AG09309 (cell line): ENCODE measurements at places on chromosomes 7 and 10.

GRCh38 chr10:77622889-77623291 is 14.7 kb downstream of the KCNMA1 start:
- no peak for DNase-seq

- no peak for DNase-seq
These were observed 24.9 kb upstream of the OR9A4 start for GRCh38 chr7:141891336-141891735.

- peak; percentile 31 for DNase-seq
These were observed 10.8 kb downstream of the MYL10 start for GRCh38 chr7:101618207-101618839.

DNA sequence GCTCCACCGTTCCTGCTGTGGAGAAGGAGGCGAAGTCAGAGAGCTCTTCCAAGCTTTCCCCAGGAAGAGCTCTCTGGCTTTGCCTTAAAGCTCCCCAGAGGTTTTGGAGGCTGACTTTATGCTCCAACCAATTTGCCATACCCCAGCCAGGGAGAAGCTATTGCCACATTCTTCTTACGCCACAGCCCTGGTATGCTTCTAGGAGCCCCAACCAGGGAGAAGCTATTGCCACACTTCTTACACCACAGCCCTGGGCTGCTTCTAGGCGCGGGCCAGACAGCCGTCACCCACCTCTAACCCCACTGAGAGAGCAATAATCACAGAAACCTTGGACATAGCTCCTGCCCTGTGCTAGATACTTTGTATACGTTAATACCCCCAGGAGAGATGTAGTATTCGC is 951 bp downstream of the ELOVL3 start:
- DNase-seq: peak; percentile 87

GRCh38 chr7:97174303-97174702 is 56.8 kb downstream of the SDHAF3 start:
- no peak for DNase-seq

GRCh38 chr7:112400141-112400540 is 50.1 kb upstream of the IFRD1 start:
- DNase-seq: no peak

DNA sequence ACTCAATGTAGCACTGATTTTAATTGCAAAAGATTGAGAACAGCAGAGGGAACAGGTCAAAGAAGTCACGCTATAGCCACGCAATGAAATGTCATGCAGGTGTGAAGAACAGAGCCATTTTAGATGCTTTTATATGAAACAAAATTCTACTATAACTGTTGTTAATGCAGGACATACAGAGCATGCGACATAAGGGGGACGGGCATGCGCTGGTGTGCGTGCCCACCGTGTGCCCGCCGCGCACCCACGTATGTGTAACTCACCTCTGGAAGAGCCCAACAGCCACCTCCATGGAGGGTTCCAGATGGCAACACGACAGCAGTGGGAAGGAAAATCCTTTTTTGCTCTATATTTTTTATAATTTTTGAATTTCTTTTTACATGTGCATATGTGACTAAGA is 410.0 kb upstream of the RNF32 start:
- no peak for DNase-seq

DNA sequence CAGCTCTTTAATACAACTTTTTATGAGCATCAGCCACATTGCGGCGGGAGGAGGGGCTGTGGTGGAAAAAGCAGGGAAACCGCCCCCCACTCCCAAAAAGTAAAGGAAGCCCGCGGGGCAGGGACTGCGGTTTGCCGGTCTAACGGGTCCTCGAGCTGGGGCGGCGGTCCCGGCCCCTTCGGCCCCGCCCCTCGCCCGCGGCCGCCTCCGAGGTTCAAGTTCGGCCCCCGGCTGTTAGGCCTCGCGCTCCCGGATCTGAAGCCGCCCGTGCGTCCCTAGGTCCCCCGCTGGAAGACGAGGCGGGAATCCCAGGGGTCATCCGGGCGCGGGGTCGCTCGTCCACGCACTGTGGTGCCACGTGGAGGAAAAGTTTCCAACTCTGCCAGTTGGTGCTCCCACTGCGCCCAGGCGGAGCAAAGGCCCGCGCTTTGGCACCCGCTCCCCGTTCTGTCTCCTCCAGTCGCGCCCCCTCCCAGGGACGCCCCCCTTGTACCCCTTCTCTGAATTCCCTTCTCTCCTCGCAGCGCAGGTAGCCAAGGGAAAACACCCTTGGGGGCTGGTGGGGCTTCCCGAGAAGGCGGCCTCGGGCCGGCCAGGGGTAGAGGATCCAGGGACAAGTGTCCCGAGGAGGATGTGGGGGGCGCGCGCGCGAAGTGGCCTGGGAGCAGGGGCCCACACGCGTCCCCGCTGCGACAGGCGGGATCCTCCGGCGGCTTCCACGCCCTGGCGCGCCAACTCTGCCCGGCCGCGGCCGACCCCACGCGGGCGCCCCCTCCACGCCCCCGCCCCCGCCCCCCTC is 798 bp upstream of the AUTS2 start:
- no peak for DNase-seq

GRCh38 chr7:151745706-151746105 is 131.2 kb downstream of the PRKAG2 start:
- no peak for DNase-seq

- no peak for DNase-seq
These were observed 519 bp upstream of the RPP38 start for GRCh38 chr10:15096661-15097010.

DNA sequence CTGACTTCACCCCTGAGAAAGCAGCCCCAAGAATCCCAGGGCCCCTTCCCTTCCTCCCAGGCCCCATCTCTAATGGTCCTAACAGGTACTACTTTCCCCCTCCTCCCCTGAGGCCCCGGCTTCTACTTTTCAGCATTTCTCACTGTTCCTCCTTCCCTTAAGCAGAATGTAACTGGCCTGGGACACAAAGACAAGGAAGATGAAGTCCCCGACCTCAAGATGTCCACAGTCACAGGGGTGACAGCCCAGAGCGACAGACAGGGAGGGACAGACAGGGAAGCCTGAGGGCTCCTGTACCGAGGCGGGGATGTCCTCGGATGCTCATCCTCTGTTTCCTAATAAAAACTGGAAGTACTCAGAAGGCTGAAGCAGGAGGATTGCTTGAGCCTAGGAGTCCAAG is 11.6 kb downstream of the AOC1 start:
- DNase-seq: no peak

DNA sequence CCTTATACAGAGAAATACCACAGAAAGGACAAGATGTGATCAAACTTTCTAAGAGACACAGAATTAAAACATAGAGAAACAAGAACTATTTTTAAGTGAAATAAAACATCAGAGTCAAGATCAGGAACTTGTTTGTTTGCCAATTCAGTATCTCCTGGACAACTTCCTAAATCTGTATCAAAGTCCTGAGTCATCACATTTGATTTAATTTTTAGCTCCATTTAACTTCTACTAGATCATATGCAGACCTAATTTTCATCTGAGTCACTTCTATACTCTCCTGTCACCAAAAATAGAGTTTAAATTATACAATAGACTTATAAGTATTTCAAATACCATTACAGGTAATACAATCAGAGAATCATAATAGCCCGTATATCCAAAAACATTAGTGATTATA is 268.1 kb downstream of the PRKG1 start:
- no peak for DNase-seq

GRCh38 chr7:113610572-113610971 is 308.2 kb downstream of the PPP1R3A start:
- DNase-seq: no peak

DNA sequence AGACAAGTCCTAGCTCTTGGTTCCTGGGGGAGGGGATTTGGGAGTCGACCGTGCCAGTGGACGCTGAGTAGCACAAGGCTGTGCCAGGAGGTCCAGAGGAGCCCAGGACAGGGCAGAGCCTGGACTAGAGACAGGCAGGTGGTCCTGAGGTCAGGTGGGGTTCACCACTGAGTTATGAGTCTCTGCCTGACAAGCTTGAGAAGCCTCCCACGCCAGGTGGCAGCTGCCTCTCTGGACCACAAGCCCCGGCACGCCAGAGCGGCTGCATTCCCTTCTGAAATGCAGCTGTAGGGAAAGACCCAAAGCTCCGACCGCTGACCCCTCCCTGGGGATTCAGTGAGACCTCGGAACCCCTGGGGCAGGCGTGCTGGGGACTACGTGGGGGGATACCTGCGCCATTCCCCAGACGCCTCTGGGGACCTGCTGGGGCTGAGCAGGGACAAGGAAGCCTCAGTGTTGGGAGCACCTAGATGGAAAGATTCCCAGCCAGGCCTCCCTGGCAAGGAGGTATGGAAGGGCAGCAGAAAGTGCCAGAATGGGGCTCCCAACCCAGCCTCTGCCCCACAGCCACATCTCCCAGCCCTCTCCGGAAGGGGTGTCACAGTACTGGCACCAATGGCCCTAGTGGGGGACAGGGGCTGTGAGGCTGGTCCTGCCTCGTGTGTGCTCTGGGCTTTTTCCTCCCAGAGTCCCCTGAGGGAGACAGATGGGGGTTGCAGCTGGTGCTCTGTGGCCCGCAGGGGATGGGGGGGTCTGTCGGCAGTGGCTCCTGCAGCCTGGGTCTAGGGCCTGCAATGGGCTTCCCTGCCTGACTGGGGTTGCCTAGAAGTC is 29.0 kb downstream of the PDGFA start:
- no peak for DNase-seq
